ENCODE measurements at places on chromosomes 12 and 14.

- DNase-seq: no peak
Measured at GRCh38 chr12:68612202-68612601, 1.5 kb downstream of the RAP1B start.

DNA sequence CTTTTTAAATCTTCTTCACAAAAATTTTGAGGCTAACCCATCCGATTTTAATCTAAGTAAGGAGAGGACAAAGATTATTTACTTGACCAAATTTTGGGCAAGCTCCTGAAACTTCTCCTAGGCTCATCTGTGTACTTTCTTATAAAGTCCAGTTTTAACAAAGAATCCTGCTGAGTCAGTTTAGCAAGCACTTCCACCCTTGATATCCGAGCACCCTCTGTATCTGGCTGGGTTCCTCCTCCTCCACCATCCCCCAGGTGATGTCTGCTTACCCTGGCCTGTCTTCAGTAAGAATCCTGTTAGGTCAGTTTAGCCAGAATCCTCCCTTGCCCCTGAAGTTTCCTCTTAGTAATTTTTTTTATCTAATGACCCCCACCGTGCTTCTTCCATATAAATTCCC is 140.5 kb downstream of the PHLDA1 start:
- no peak for DNase-seq

DNA sequence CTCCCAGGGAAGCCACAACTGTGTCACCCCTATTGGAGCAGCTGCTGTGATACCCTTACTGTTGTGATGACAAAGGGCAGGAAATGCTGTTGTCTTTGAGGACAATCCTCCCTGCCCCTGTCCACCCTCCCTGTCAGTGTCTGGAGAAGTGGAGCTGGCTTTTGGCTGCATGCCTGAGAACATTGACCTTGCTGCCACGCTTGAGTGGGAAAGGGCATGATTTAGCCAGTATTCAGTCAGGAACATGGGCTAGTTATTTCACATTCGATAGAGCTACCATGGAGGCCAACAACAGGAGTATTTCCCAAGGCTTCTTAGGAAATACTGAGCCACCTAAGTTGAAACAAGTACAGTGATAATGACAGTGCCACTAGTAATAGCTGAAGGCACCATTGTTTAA is 59.4 kb downstream of the MYRFL start:
- no peak for DNase-seq

GRCh38 chr12:70686299-70686698 is 49.1 kb upstream of the PTPRB start:
- DNase-seq: no peak

DNA sequence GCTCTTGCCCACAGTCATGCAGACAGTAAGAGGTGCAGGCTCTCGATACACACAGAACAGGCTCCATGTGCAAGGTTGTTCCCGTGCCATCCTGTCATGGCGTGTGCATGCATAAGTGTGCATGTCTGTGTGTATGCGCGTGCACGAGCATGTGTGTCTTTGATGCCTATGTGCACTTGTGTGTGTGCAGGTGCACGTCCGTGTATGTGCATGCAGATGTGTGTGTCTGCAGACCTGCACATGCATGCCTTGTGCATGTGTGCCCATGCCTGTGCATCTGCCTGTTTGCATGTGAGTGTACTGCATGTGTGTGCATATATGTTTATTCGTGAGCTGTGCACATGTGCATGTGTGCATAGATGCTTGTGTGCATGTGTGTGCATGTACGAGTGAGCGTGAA is 309.8 kb downstream of the TMEM121 start:
- no peak for DNase-seq

- DNase-seq: no peak
Measured at GRCh38 chr12:71942259-71942658, 3.6 kb downstream of the TPH2 start.

DNA sequence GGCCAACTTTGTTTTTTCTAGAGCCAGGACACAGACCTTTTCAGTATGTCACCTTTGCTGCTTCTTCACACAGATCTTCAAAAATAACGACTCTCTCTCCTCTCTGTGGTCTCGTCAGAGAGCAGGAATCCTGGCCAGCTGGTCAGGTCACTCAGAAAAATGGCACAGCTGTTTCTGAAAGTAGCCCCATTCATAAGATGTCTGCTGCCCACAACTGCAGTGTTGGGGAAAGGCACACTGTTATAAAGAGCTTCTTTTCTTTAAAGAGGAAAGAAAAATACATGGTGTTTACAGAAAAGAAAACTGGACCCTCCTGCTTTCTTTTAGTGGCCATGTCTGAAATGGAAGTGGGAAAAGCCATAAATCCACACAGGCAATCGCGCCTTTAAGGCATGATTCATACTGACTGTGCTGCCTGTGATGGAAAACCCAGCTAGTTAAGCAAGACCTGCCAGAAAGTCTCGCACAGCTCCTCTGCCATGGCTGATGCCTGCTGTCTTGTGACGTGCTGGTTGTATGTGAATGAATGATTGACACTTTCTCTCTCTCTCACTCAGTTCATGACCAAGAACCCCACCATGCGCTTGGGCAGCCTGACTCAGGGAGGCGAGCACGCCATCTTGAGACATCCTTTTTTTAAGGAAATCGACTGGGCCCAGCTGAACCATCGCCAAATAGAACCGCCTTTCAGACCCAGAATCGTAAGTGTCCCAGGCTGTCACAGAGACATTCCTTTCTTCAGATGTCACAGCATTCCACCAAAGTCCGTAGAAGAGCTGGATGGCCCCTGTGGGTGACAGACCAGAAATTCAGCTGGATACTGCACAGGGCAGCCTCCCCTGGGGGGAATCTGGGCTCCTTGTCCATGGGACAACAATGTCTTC is 147.9 kb upstream of the HIF1A start:
- DNase-seq: no peak

DNA sequence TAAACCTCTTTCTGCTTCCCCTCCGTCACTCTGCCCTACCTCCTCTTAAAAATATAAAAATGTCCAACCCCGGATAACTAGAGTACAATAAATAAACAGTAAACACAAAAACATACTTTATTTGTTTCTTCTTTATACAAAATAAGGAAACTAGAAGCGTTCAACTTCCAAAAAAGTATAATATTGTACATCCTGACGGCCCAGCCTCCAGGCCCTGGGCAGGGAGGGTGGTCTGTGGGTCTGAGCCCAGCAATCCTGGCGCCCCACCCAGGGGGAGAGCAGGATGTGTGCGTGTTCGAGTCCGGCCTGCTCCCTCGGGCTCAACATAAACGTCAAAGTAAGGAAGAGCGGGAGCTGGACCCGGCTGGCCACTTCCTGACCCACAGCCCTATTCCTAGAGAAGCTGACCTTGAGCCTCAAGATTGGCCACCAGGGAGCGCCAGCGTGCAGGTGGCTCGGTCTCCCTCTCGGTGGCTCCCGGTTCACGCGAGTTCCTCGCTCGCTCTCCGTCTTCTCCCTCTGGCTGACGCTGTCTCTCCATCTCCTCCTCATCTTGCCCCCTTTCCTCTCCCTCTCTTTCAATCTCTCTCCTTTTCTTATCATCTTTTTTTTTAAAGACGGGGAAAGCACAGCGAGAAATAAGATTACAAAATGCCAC is 9.4 kb downstream of the LHX5 start:
- peak; percentile 47 for DNase-seq

DNA sequence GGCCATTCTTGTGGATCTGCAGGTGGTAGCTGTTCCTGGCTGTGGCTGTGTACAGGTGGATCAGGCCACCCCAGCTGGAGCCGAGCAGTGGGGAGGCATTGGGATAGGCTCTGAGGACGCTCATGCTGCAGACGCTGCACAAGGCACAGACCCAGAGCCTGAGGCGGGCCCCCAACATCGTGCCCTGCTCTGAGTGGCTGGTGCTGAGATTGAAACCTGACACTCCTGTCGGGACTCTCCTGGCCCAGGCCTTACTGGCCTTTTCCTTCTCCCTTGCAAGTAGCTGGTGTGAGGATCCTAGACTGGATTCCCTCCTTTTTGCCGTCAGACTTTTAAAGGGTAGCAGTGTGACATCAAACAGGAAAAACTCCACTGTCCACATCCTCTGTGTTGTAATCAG is at the start of gene FGF23:
Gene FGF23, minus strand, starts transcription at position 308 of the 400 bp plus-strand sequence. Its CDS starts 130 bp downstream, at position 178.
- no peak for DNase-seq

- no peak for DNase-seq
Measured at GRCh38 chr12:58405363-58405762, 464.0 kb downstream of the ATP23 start.

GRCh38 chr12:122545855-122546254 is 18.8 kb downstream of the KNTC1 start:
- no peak for DNase-seq

- no peak for DNase-seq
Measured at GRCh38 chr12:123690191-123690840, 19.4 kb downstream of the TCTN2 start.

DNA sequence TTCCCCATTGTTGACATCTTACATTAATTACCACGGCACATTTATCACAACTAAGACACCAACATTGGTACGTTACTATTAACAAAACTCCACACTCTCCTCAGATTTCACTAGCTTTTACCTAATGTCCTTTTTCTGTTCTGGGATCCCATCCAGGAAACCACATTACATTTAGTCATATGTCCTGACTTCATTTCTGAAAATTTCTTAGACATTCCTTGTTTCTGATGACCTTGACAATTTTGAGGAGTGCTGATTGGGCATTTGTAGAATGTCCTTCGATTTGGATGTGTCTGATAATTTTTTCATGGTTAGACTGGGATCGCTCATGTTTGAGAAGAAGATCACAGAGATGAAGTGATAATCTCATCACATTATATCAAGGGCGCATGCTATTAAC is 34.6 kb upstream of the ACSM4 start:
- no peak for DNase-seq

- no peak for DNase-seq
Measured at GRCh38 chr14:28468191-28469151, 298.1 kb upstream of the FOXG1 start.

- DNase-seq: no peak
Measured at GRCh38 chr12:30911207-30911606, 15.3 kb upstream of the TSPAN11 start.

DNA sequence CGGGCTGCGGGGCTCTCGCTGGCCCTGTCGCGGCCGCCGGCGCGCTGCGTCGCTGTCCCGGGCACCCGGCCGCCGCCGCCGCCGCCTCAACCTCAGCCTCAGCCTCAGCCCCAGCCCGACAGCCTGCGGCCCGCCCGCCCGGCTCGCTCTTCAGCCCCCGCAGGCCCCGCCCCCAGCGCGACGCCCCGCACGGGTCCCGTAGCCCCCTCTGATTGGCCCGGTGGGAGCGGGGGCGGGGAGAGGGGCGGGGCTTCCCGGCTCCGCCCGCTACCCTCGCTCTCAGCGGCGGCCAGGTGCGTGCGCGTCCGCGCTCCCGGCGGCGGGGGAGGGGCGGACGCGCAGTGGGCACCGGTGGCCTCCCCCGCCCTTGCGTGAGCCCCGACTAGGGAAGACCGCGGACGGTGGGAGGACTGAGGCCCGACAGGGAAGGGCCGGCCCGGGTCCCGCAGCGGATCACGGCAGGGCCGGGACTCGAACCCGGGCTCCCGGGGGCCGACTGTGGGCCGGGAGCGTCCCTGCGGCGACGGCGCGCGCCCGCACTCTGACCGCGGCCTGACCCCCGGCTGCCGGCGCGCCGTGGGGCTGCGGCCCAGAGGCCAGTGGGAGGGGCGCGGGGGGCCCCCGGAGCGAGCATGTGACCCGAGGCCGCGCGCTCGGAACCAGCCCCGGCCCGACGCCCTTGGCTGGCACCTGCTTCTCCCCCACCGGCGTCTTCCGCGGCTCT is at the start of gene PPP1R13B:
Gene PPP1R13B, minus strand, starts transcription at position 125 of the 724 bp plus-strand sequence. CDS start 268 bp downstream, outside the sequence.
- peak; percentile 87 for DNase-seq

DNA sequence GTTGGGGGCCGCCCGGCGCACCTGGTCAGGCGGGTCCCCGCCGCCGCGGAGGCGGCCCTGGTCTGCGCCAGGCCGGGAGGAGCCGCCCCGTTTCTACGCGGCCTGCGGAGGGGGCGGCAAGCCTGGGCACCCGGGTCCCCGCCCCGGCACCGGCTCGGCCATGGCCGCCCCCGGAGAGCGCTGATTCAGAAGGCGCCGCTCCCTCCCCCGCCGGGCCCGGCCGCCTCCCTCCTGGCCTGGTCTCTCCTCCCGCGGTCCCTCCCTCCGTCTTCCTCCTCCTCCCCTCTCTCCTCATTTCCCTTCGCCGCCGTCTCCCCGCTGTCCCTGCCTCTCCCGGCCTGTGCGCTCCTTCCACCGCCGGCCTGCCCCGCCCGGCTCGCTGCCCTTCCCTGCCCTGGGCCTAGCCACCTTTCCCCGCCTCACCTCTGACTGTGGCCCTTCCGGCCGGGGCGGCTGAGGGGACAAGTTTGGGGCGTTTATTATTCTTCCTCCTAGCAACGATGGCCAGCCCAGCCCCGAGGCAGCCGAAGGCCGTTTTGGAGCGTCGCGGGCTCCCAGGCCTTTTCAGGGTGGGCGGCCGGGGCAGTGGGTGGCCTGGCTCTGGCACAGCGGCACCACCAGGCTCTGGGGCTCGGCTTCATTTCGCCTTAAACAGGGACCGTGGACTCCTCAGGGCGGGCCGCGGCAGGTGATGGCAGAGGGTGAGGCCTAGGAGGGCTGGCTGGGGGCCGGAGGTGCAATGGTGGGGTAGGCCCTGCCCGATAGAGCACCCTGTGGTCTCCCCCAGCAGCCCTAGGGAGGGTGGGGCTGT is 768 bp downstream of the CEP170B start:
- DNase-seq: no peak

DNA sequence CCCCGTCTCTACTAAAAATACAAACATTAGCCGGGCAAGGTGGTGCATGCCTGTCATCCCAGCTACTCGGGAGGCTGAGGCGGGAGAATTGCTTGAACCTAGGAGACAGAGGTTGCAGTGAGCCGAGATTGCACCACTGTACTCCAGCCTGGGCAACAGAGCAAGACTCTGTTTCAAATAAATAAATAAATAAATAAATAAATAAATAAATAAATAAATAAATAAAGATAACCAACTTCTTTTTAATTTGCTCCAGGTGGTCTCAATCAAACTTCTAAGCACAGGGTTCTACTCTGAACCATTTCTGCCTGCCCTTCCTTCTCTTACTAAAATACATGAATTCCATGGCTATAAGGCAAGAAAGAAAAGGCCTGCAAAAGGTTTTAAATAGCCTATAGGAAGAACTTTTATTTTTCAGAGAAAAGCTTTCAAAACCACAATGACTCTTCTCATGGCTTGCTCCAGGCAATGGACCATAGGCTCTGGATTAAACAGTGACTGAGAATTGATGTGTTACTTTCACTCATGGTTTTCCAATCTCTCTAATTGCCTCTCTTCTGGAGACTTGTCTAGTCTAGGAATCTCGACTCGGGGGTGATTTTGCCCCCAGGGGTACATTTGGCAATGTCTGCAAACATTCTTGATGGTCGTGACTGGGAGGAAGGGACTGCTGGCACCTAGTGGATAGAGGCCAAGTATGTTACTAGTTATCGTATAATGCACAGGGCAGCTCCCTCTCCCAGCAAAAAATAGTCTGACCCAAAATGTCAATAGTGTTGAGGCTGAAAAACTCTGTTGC is 14.4 kb downstream of the IGF1 start:
- DNase-seq: no peak

- no peak for DNase-seq
Measured at GRCh38 chr14:72758420-72758819, 135.5 kb downstream of the DPF3 start.

GRCh38 chr12:113439606-113440030 is 17.4 kb downstream of the SDSL start:
- no peak for DNase-seq

- no peak for DNase-seq
Measured at GRCh38 chr12:61798778-61799177, 461.4 kb upstream of the USP15 start.

All from nucleus accumbens (tissue), 56 donors.